ENCODE measurements at places on chromosomes 6 and 20.
A peak's percentile ranks its signal among the peaks of the same experiment; 100 is the strongest.

GRCh38 chr6:119036081-119036480 is 42.4 kb downstream of the FAM184A start:
- DNase-seq = no peak

DNA sequence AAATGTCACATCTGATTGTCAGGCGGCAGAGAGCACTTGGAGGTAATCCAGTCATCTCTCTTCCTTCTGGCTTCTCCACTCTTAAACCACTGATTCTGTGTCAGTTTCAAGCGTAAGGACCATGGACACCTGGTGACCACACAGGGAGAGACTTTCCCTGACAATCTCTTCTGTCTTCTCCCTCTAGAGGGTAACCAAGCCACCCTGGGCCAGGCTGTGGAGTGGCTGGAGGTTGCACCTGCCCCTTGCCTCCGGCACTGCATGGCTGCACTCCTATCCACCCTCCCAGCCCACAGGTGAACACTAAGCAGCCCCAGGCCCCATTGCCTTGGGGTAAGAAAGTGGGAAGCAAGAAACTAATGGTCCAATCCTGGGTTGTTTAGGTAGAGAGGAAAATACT is 78.7 kb downstream of the BFSP1 start:
- no peak for DNase-seq

- peak; percentile 72 for DNase-seq
Observed at GRCh38 chr20:33209789-33210188, 7.4 kb upstream of the BPIFA3 start.

- no peak for DNase-seq
Observed at GRCh38 chr20:37295595-37295994, 6.1 kb downstream of the MANBAL start.

- DNase-seq = no peak
Observed at GRCh38 chr6:143664171-143664570, 13.6 kb upstream of the PHACTR2 start.

DNA sequence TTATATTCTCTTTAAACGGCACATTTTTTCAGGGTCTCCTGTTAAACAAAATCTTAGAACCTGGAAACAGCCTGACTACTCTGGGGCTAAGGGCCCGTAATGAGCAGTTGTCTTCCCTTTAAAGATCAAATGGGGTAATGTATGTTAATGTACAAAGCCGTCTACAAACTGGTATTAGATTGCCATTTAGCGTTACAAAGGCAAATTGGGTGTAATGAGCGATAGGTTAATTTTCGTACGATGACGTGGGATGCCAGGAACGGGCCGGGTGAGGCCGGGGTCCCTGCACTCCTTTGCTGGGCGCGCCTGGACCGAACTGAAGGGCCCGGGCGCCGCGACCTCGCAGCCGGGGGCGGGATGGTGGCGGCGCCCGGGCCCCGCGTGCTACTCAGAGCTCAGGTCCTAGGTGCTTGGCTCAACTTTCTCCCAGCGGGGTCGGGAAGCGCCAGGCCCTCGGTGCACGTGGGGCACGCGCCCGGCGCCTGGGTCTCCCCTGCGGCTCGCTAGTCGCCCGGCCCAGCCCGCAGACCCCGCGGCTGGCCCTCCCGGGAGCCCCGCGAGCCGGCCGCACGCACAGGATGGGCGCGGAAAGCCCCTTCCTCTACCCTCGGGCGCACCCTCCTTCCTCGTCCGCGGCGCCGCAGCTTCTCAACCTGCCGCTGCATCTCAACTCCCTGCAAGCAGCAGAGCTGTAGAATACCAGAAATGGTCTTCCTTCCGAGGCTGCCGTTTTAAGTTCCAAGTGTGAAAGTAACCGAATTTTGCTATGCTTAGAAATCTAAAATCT is 5.9 kb downstream of the NKX2-4 start:
- DNase-seq = no peak

DNA sequence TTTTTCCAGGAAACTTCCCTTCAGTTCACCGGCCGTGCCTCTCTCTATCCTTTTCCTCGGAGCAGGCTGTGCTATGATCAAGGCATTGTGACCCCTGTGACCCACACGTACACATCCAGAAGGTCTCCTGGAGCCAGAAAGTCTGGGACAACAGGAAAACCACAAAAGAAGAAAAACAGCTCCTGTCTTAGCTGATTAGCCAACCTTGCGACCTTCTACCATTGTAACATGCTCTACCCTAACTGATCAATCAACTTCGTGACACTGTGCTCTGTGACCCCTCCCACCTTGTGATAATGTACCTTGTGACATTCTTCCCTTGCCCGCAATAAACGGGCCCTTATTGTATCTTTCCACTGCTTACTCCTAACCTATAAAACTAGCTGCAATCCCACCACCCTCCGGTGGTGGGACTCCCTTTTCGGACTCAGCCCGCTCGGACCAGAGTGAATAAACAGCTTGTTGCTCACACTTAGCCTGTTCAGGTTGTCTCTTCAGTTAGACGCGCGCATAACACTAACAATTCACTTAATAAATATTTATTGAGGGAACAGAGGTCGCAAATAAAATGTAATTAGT is 24.2 kb downstream of the ZNF311 start:
- peak; percentile 86 for DNase-seq

DNA sequence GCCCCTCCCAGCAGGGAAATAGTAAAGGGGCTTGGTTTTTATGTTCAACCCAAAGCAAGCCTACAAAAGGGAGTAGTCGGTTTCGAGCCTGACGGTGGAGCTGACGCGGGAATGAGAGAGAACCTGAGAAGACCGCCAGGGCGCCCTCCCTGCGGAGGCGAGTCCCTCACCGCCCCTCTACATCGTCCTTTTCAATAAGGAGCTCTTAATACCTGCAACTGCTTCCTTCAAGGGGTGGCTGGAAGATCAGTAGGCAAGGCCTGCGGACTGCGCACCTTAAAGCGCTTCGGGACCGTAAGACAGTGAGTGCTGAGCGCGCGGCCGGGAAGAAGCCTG is 709 bp upstream of the ZNF76 start:
- peak; percentile 67 for DNase-seq

GRCh38 chr6:157683707-157684106 is 139.3 kb upstream of the SNX9 start:
- DNase-seq = no peak

All from umbilical cord (tissue), 2 donors.